Kidney tubule cell (primary cell): ENCODE measurements at places on chromosomes 16 and 17.
A peak's percentile ranks its signal among the peaks of the same experiment; 100 is the strongest.

- DNase-seq = peak; percentile 87
Measured at GRCh38 chr17:48753794-48754499, 25.4 kb upstream of the HOXB13 start.

GRCh38 chr17:4947010-4947410 lies 1.3 kb downstream of the PFN1 start:
- DNase-seq = no peak

GRCh38 chr17:40355123-40355803 lies 9.3 kb downstream of the GJD3 start:
- peak; percentile 59 for DNase-seq

DNA sequence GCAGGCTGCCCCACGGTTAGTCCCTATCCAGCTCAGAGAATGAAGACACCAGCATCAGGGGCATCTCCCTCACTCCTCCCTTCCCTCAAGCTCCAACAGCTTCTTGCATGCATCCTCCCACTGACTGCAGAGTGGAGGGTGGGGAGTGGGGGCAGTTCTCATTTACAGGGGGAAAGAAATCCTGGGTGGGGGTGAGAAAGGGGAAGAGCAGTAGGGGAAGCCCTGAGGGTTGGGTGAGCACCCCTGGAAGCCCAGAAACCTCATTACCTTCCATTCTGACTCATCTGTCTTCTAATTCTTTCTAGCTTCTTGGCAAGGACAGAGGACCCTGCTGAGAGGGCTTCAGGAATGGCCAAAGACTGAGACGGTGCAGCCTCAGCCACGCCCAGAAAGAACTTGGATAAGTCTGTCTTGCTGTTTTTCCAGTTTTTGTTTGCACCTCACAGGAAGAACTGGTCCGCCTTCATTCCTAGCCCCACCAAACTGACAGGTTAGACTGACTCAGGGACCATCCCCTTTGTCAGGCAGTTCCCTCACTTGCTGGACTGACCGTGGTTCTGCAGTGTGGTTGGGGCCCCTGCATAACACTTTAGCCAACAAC lies 52.5 kb upstream of the WSB1 start:
- DNase-seq = peak; percentile 59

DNA sequence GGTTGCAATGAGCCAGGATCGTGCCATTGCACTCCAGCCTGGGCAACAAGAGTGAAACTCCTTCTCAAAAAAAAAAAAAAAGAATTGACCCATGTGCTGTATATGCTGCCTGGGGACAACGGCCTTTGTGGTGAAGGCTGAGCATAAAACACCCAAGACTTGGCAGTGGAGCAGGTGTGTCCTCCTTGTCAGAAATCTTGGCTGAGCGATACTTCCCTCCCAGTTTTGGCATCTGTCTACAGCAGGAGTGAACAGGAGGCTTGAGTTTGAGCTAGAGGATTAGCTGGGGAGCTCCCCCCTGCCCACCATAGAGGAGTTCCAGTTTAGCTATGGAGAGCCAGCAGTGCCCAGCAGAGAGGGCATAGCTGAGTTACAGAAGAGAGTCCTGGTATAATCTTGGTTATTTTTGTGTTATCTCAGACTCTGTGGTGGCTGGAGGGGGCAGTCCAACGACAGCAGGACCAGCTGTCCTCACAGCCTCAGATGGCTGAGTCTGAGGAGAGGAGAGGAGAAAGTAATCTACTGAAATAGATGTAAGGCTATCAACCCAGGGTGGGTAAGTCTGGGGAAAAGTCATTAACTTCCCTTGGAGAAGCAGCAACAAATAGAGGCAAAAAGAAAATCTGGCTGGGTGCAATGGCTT lies 18.4 kb downstream of the SP2 start:
- DNase-seq = no peak

- no peak for DNase-seq
Measured at GRCh38 chr16:83661656-83662055, 146.1 kb upstream of the HSBP1 start.

DNA sequence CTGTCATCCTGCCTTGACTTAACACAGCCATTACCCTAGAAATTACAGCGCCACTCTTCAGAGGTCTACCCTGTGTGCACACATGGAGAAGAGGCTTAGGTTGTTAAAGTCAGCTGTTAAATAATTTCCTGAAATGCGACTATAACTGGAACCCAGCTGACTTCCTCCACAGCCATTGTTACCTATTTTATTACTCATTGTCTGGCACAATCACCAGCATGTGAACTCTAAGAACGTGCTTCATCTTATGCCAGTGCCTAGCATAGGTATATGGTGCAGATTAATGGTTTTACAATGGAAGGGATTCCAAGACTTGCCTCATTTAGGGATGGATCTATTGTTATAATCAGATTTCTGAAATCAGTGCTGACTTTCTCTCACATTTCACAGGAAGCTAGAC lies 11.9 kb downstream of the RDM1 start:
- DNase-seq = no peak

GRCh38 chr17:51056813-51057510 lies 63.7 kb downstream of the SPAG9 start:
- peak; percentile 83 for DNase-seq

DNA sequence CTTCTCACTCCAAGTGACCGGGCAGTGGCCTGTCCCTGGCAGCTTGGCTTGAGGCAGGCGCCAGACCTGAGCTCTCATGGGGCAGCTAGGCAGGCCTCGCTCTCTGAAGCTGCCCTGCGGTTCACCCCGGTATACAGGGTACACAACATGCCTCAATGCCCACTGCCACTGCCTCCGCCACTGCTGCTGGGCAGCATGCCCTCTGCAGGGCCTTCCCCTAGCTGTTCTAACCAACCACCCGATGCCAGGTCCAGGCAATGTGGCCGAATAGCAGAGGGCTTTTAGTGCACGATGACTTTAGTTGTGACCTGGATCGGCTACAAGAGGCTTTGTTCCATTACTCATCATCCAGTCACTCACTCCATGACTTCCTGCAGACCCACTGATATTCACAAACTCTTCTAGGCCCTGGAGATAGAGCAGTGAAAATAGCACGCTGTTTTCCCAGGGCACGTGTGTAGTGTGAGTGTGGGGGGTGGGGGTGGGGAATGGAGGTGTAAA lies 19.7 kb downstream of the CDC42EP4 start:
- peak; percentile 97 for DNase-seq

DNA sequence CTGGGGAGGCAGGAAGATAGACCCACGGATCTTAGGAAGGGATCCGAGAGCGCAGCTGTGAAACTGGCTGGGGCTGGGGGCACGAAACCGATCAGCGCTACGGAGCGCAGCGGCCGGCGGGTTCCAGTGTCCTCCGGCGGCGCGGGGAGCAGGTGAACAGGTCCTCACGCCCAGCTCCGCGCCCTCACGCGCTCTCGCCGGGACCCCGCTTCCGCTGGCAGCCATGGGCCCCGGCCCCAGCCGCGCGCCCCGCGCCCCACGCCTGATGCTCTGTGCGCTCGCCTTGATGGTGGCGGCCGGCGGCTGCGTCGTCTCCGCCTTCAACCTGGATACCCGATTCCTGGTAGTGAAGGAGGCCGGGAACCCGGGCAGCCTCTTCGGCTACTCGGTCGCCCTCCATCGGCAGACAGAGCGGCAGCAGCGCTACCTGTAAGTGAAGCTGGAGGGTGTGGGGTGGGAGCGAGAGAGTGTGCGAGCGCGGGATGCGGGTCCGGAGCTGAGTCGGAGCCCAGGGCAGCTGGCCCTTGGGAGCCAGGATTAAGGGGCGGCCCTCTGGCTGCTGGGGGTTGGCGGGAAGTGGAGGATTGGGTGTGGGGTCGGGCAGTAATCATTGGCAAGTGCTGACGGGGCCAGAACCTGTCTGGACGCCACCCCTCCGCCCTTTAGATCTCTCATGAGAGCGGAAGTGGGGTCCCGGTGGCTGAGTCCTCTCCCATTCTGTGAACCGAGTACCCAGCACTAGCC lies 479 bp downstream of the ITGA3 start:
- peak; percentile 70 for DNase-seq

DNA sequence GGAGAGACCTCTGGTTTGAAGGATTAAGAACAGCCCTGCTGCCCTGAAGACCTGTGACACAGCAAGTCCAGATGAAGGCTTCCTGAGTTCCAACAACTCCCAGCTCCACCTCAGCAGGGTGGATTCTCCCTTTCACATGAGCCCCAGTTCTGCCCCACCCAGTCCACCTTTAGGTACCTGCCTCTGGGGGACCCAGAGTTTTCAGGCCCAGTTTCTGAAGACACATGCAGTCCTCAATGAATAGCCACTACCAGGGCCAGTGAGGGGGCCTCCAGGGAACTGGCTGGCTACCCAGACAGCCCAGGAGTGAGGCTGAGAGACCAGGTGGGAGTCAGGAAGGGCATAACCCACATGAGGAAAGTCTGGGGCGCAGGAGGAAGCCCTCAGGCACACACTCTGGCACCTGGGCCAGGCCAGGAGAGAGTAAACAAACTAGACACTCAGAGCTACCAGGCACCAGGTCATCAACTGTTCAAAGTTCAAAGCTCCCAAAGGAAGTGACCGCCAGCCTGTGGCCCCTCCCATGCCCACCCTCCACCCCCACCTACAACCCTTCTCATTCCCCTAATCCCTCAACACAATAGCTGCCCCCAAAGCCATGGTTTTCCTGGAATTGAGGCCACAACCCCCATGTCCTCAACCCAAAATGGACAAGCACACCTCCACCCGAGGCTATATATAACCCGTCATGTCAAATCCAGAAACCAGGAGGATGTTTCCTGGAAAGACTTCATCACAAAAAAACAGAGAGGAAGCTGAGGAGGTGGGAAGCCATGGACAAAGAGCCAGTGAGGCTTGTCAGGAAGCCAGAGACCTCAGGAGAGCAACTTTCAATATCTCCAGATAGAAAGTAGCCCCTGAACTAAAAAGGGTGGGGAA lies 2.1 kb downstream of the MYO18A start:
- peak; percentile 21 for DNase-seq

DNA sequence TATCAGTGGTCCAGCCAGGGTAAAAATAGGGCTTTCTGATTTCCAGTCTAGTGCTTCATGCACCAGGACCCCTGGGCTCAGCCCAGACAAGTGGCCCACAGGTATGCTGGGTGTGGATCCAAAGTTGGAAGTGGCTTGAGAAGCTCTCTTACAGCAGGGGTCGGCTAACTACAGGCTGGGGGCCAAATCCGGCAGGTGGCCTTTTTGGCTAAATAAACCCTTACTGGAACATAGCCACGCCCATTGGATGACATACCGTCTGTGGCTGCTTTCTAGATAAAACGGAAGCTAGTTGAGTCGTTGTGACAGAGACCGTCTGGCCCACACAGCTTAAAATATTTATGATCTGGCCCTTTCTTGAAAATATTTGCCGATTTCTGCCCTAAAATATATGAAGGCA lies 119.0 kb upstream of the CDC42EP4 start:
- DNase-seq = no peak

DNA sequence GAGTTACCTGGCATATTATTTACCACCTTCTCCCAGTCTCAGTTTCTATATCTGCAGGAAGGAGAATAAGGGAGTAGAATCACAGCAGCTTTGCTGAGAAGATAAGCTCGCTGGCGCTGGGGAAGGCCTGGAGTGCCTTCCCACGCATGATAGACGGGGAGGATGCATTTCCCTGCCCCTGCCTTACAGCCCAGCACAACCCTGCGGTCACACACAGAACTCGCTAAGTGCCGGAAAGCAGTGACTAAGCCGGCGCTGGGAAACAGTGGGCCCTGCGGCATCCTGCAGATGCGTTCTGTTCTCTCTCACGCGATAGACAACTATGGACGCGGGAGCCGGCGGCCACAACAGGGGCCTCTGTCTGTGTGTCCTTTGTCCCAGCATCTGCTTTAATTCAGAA lies 4.8 kb downstream of the CA5A start:
- no peak for DNase-seq

DNA sequence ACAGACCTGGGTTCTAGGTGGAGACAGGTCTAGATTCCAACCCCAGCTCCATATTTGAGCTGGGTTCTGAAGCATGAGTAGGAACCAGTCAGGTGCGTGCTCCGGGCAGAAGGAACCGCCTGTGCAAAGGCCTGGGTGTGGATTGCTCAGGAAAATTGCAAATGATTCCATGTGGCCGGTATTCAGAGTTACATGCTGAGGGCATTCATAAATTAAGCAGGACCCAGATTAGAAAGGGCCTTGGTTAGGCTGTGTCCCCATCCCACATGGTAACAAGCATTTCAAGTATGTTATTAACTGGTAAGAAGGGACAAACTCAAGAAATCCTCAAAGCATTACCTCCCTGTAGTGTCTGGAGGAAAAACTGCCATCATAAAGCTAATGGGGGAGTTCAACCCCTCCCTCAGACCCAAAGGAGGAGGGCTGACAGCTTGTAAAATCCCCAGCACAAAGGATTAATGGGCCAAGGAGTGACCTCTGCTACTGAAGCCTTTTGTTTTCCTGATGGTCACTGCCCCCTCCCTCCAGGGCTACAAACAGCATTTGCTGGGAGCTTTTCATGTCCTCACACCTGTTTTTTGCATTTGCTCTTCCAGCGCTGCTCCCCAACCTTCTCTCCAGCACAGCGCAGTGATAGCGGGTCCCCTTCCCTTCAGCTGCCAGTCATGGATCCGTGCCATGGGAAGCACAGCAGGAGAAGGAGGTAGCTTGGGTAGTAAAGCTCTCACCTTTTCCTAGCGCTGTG lies 218.0 kb downstream of the C16orf95 start:
- DNase-seq = no peak

DNA sequence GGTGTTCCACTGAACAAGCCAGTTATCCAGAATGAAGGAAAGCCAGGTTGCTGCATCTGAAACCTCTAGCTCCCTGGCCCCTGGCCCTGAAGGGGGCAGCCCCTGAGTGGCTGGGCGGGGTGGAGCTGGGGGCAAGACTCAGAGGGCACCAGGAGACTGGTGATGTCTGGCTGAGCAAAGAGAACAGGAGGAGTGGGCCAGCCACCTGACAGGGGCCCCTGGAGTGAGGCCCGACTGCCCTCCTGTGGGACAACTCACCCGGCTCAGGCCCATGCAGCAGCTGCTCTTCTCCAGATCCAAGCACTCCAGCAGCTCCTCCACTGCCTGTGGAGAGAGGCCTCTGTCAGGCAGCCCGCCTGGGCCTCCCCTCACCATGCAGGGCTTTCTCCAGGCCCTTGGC lies 60.4 kb downstream of the PIPOX start:
- no peak for DNase-seq

DNA sequence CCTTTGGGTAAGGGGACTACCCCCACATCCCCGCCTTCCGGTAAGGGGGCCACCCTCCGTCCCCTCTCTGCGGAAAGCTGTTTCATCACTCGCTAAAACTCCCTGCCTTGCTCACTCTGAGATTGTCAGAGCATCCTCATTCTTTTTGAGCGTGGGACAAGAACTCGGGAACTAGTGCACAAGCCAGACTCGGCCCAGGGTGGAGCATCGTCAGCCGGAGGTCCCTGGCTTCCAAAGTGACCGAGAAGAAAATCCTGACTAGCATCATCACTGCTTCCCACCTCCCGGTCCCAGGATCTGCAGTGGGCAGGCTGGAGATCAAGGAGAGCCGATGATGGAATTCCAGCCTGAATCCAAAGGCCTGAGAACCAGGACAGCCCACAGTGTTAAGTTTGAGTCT lies 380.3 kb downstream of the SEC14L1 start:
- DNase-seq = no peak

GRCh38 chr16:31696968-31697743 lies 169.5 kb downstream of the AHSP start:
- DNase-seq = peak; percentile 47

DNA sequence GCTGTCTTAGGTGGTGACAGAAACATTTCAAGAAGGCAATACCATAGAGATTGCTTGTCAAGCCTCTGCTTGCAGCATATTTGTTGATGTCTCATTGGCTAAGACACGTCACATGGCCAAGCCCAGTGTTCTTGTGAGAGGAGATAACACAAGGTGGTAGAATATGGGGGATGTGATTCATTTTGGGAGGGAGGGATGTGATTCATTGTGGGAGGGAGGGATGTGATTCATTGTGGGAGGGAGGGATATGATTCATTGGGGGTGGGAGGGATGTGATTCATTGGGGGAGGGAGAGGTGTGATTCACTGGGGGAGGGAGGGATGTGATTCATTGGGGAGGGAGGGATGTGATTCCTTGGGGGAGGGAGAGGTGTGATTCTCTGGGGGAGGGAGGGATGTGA lies 470.5 kb upstream of the SALL1 start:
- DNase-seq = no peak
